ENCODE measurements at places on chromosomes 16 and 17.

DNA sequence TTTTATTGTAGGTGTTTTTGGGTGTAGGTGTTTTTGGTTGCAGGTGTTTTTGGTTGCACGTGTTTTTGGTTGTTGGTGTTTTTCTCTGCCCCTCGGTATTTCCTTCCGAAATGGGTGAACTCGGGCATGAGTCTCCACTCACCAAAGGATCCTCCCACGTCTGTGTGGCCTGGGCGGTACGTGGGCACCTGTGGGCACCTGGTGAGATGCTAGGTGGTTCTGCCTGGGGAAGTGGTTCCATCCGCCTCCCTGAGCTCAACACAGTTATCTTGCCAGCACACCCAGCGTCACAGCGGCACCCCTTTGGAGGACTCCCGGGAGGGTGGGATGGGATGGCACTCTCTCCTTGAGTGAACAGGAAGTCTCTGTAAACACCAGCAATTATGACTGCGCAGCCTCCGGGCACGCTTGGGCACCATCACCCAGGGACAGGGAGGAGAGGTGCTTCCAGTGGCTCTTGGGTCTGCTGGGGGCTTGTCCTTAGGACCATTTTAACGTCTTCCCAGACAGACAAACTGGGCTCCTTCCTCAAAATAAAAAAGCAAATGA, 29.8 kb downstream of the COX4I1 start:
- no peak for DNase-seq

DNA sequence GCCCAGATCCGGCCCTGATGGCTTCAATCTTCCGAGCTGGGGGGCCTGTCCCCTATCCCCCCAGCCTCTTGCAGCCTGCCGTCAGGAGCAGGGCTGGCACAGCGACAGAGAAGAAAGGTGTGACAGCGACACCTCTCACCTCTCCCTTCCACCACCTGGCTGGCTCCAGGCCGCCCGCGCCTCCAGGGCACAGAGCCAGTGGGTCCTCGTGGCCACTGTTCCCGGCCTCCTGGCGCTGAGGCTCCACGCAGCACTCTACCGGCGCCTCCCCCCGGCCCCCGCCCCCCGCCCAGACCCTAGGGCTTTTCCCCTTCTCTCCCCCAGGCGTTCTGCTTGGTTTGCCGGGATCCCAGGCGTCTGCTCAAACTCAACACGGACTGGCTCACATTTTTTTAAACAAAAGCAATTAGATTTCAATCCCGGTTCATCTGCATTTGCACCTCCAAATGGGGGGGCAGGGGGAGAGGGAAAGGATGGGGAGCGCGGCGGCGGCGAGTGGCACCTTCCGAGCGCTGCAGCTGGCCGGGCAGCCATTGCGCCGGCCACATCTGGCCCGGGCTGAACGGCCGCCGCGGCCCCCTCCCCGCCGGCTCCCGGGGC, 12.8 kb upstream of the CBX8 start:
- DNase-seq: no peak

DNA sequence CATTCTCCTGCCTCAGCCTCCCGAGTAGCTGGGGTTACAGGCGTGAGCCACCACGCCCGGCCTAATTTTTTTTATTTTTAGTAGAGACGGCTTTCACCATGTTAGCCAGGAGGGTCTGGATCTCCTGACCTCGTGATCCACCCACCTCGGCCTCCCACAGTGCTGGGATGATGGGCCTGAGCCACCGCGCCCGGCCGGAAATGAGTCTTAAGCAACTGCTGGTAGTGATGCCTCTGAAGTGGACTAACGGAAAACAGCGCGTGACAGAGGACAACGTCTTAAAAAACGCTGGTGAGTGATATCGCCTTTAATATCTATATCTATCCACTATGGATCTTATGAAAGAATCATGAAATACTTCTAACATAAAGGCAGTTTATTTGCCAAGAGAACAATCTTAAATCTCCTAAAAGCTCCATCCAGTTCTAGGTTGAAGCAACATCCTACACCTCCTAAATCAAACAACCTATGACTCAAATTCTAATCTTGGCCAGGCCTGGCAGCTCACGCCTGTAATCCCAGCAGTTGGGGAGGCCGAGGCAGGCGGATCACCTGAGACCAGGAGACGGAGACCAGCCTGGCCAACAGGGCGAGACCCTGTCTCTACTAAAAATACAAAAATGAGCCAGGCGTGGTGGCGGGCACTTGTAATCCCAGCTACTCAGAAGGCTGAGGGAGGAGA, 69.8 kb downstream of the NXN start:
- DNase-seq: no peak

GRCh38 chr17:67785504-67785903, 39.8 kb upstream of the BPTF start:
- no peak for DNase-seq

DNA sequence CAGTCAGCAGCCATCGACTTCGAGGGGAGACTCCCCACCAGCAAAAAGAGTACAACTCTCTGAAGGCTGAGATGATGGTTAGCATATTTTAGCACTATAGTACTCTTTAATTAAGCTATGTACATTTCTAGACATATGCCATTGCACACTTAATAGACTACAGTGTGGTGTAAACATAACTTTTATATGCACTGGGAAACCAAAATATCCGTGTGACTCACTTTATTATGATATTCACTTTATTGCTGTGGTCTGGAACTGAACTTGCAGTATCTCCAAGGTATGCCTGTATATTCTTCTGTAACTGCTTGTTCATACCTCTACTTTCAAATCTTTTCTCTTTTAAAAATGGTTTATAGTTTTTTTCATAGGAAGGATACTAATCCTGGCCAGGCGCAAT, 11.0 kb upstream of the NXPH3 start:
- DNase-seq: no peak

DNA sequence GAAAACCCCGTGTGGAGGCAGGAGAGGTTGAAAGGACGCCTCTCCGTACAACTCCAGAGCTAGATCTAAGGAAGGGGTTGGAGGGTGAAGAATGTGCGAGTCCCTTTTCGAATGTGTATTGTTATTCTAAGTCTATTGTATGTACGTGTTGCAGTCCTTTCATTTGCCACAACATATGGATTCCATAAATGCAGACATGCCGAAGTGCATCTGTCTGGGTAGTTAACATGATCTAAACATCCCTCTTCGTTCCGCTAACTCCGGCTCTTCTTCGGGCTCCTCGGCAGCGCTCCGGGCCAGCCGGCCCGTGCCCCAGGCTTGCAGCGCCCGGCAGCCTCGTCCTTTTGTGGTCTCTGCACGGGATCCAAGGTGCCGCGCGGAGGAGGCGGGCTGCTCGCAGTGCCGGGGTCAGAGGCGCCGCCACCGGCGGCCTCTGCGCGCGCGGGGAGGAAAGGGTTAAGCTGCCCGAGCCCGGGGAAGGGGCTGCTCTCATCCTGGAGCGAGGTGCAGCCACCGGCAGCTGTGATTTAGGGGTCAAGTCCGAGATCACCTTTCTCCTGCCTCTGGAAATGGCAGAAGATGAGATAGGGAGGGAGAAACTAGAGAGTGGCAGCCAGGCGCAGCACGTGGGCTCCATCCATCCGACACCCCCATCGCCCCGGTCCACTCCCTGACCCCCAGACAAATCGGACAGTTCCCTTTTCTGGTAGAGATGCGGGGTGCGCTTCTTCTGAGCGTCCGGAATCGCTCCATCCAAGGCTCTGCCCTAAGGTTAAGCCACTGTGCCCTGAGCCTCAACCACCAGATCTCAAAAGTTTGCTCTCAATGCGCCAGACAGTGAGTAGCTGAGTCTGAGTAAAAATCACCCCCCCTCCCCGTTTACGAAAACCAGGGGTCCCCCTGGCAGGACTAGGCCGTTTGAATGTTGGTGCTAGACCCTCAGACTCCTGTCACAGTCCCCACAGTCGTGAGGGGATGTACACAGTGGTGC, 15.1 kb upstream of the ZFHX3 start:
- no peak for DNase-seq

DNA sequence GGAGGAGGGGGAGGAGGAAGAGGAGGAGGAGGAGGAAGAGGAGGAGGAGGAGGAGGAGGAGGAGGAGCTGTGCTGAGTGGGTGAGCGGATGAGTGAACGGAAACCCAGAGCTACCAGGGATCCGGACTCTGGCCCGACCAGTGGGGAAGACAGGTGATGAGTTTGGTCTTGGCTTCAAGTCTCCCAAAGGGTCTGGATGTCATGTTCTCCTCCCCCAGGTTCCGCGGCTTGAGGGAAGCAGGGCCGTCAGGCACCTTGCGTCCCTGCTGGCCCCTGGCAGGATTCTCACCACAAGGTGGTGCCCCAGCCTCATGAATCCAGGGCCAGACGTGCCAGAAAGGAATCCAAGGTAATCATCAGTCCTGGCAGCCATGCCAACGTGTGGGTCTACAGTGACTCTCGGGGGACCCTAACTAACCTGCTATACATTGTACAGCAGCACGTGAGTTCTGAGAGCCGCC, 13.5 kb upstream of the ABAT start:
- DNase-seq: no peak

DNA sequence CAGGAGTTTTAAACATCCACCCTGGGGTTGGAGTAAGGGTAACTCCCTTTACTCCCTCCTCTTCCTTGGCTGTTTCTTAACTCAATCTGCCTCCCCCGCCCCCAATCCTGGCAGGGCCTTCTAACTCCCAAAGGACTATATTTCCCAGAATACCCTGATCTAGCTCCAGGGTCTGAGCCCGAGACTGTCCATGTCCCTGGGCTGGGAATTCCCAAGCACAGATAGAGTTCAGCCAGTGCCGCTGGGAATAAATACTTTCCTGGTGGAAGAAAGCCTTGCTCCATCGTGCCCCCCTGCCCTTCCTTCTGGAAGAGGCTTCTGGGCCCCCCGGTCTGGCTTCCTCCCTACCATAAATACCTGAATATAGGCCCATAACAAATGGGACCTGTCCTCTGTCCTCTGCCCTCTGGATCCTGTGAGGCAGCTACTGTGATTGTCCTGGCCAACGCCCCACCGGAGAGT, 10.2 kb downstream of the BAHCC1 start:
- DNase-seq: no peak

DNA sequence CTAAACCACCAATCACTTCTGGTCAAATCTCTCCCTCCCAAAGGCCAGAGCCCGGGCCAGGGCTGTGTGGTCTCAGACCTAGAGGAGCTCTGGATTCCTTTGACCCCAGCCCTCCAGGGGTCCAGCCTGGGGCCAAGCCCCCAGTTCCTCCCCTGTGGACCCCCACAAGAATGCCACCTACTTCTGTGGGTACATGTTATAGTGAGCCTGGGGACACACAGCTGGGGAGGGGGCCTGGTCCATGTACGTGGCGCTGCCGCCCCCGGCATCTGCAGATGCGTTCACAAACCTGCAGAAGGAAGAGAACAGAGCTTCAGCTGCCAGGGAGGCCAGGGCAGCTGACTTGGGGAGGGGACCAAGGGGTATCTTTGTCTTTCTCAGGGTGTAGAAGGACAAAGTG, 7.9 kb upstream of the GHDC start:
- DNase-seq: no peak

DNA sequence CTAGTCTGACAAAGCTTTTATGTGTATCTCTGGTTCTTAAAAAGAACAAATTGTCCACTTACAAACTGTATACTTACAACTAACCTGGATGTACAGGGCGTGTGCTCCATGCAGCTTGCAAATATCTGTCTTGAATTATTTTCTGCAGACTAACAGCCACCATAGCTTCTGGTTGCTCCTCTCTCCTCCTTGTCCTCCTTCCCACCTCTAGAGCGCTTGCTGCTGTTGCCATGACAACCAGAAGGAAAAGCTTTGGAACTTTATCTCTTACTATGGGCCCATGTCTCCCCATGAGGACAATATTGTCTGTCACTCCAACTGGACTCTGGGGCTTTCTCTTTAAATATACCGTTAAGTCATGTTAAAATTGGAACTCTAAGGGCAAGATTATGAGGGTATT, 71.5 kb upstream of the DHX40 start:
- DNase-seq: no peak

- DNase-seq: no peak
Observed at GRCh38 chr17:4004517-4005295, 40.5 kb upstream of the ATP2A3 start.

DNA sequence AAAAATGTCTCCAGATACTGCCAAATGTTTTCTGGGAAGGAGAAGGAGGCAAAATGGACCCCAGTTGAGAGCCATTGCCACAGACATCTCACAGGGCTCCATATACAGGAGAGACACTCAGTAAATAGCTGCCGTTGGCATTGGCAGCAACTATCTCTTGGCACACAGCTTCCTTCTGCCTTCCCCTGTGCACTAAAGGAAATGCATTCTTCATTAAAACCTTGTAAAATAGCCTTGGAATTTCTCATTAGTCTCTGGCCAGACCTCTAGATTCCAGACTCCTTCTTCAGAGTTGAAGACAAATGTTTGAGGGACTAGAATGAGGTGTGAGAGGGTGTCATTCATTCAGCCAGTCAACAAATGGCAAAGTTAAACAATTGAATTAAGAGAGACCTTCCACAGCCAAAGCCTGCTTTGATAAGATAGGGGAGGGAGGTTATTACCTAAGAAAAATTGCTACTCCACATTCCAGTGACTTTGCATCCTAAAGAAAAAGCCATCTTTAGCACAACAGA, 223.9 kb upstream of the HS3ST3A1 start:
- no peak for DNase-seq

All from AG09309 (cell line).